ENCODE measurements at places on chromosomes 5 and 9.

GRCh38 chr9:80134487-80134886 is 562.7 kb downstream of the TLE4 start:
- no peak for DNase-seq

DNA sequence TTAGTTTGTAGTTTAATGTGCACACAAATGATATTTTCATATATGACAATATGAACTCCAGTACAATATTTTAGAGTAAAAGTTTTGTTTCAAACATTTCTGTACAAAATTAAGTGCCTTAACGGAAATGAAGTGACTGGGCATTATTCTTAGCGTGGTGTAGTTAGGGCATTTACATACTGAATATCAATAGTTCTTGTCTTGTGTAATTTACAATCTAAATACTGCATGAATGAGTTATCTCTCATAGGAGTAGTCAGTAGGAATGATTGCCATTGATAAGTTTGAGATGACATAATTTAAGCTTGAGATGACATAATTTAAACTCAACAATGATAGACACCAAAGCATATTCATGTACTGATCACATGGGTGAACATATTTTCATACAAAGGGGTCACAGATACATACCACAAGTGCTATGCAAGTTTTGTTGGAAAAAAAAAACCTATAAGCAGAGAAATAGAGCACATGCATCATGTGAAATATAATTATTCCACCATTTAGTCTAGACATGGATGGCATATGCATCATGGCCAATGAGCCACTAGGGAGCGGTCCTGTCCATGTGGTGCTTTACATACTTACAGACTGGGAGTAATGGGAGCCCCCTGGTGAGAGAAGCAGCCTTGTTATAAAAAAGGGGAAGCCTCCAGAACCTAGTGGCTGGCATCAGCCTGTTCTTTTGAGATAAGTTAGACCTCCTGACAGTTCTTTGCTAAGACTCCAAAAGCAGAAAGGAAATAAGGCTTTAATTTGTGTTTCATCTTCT is 1523.9 kb downstream of the MAT2B start:
- no peak for DNase-seq

GRCh38 chr5:82754036-82754746 is 323.0 kb downstream of the TMEM167A start:
- no peak for DNase-seq

DNA sequence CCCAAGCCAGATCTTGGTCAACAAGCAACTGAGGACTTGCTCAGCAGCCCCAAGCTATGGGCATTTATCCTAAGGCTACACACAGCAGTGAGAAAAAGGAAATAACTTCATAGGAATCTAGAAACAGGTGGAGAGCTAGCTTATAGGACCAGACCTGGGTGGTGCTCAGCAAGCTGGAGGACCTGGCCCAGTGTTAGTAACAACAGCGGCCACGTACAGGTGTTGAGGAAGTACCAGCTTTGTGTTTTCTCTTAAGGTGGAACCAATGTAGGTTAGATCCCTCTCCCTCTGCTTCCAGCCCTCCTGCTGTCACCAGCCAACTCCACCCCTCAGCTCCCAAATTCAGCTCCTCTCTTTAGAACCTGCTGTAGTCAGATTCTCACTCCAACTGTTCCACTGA is 43.4 kb downstream of the IRF1 start:
- DNase-seq, result no peak

- no peak for DNase-seq
Observed at GRCh38 chr9:93125331-93125894, 8.6 kb downstream of the NINJ1 start.

GRCh38 chr5:96330530-96331140 is 102.4 kb downstream of the PCSK1 start:
- DNase-seq, result no peak

GRCh38 chr9:93962561-93963440 is 7.6 kb upstream of the BARX1 start:
- peak; percentile 69 for DNase-seq

DNA sequence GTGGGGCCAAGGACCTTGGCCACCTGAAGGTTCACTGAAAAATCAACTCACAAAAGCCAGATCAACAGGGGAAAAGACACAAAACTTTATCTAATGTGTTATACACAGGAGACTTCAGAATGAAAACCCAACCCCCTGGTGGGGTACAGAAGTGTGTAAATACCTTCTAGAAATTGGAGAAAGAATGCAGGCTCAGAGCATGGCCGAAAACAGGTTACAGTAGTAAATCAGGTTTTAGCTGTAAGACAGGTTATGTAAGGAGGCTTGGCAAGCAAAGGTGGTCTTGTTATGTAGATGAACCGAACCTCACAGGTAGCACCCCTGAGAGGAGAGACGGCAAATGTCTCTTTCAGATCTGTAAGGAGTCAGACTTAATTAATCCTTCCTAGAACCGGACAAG is 10.0 kb downstream of the CEMIP2 start:
- DNase-seq, result no peak

- no peak for DNase-seq
Observed at GRCh38 chr5:124997186-124997893, 250.9 kb upstream of the ZNF608 start.

DNA sequence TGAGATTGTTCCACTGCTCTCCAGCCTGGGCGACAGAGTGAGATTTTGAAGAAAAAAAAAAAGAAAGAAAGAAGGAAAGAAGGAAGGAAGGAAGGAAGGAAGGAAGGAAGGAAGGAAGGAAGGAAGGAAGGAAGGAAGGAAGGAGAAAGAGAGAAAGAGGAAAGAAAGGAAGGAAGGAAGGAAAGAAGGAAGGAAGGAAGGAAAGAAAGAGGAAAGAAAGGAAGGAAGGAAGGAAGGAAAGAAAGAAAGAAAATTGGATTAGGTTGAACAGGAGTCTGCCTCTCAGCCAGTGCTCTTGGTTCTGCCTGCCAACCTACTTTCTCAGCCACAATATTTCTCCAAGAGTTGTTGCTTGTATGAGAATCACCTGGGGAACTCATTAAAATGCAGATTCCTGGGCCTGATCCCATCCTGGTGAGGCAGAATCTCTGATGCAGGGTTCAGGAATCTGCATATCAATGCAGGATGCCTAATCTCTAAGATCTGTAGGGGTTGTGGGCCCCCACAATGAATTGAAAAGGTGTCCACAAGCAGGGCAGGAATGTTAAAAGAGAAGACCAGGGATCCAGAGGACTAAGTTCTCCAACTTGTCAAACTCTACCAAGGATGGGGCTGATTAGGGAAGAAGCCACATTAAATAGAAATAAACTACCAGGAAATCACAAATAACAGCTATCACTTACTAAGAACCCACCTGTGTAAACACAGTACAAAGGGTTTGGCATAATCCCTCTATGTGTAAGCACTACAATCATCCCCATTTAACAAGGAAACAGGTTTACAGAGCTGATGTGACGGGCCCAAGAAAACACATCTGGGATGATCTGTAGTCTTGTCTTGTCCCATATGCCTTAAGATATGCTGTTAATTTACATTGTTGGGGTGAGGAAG is 23.4 kb upstream of the GALNT10 start:
- DNase-seq, result no peak

- DNase-seq, result no peak
Observed at GRCh38 chr5:123098767-123099513, 9.9 kb downstream of the PRDM6 start.

DNA sequence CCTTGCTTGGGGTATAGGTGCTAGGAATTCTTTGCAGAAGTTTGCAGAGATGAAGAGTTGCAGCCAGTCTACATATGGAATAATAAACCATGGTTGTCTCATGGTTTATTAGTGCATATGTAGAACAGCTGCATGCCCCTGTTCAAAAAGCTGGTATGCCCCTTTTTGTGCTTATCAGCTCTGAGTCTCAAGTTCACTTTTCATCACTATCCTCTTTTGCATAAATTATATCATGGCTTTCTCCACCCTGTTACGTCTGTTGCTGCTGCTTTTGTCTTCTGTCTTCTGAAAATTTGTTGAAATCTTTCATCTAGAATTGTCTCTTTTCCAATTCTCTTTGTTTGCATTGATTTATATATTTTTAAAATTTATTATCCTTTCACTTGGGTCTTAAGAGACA is 172.0 kb downstream of the CPLANE1 start:
- no peak for DNase-seq

GRCh38 chr5:136192526-136193321 is at the start of gene SMIM32:
Gene SMIM32, minus strand, starts transcription at chr5:136193162. Its CDS starts 638 bp downstream, at chr5:136192524.
- no peak for DNase-seq

DNA sequence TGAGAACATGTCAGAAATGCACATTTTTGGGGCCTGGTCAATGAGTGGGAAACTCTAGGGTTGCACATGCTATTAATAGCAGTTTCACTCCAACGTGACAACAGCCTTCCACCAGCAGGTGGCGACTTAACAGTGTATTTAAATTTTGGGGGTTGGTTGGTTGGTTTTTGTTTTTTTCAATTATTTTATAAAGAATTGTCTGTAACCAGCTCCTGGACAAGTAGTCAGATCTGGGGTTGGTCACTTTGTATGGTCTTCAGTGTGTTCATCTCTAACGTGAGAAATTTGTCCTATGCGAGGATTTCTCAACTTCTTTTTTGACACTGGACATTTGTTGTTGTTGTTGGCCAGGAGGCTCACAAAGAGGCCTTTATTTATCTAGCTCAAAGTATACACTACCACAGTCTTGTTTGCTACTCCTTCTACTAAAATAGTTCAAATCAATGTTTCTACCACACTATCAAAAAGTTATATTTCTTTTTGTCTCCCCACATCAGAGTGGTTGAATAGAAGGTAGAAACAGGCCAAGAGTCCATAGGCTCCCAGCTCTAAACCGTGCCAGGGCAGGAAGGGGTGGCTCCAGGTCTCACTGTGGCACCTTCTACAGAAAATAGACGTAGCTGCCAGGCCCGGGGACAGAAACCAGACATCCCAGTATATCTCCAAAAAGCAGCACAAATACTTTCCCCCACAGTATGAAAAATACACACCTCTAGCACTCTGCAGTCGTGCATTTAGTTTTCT is 110.4 kb downstream of the TRPM6 start:
- peak; percentile 28 for DNase-seq

DNA sequence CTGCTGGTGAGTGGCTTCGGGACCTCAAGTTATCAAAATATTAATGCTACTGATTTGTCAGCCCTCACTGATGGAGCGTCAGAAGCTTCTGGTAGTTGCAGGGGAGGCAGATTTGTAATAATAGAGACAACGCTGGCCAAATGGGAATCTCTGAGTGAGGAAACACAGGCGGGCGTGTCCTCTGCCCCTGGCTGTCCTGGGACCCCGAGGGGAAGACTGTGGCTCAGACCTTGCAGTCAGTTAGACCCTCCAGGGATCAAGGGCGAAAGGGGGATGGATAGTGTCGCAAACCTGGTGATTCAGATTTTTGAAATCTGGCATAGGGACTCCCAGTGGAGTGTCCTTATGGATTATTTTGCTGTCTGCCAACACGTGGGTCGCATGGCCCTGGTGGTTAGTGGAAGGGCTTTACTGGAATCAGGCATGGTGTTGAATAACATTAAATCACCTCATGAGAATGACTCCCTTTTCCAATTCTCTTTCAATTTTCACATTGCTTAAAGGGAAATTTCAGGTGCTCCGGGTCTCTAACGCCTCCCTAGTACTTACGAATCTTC is 35.1 kb upstream of the NTNG2 start:
- no peak for DNase-seq

DNA sequence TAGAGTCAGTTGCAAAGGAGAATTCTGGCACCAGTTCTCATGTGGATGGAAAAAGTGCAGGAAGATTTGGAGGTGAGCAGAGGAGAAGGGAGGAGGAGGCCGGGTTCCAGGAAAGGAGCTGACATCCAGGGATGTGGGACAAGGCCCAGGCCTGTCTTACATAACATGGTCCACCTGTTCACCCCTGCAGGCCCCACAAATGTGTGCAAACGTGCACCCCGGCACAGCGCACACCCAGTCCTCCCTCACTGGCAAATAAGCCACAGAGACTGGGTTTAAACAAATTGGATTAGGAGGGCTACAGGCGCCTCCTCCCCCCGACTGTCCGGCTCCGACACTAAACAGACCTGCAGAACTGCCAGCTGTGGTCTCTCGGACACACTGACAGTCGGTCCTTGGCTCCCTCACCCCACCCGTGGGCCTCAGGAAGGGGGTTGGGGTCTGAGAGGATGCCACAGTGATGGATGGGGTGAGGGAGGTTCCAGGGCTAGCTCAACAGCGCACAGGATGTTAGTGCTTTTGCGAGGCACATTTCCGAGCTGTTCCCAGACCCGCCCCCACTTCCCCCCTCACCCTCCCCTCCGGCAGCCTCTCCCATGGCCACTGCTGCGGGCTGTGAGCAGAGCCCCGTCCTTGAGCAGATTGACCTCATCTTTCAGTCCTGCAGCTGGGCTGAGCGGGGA is 43.4 kb upstream of the IL17B start:
- DNase-seq, result no peak

GRCh38 chr9:35861161-35861897 is 8.9 kb downstream of the OR13J1 start:
- DNase-seq, result no peak

DNA sequence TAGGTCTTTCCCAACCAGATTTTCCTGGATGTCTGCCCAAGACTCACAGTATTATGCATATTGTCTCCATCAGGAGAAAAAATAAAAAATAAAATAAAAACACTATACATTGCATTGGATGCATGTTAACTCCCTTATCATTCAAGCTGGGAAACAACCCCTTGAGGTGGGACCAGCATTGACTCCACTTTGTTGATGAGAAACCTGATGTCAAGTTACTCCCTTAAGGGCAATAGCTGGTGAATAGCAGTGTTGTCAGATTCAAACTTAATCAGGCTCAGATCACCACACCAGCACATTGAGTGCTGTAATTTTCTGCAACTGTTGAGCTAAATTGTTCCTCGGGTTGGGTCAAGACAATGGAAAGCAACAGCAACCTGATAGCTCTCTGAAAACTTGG is 264.0 kb upstream of the TRIM32 start:
- no peak for DNase-seq

- DNase-seq, result no peak
Observed at GRCh38 chr9:14508884-14509283, 184.3 kb downstream of the ZDHHC21 start.

DNA sequence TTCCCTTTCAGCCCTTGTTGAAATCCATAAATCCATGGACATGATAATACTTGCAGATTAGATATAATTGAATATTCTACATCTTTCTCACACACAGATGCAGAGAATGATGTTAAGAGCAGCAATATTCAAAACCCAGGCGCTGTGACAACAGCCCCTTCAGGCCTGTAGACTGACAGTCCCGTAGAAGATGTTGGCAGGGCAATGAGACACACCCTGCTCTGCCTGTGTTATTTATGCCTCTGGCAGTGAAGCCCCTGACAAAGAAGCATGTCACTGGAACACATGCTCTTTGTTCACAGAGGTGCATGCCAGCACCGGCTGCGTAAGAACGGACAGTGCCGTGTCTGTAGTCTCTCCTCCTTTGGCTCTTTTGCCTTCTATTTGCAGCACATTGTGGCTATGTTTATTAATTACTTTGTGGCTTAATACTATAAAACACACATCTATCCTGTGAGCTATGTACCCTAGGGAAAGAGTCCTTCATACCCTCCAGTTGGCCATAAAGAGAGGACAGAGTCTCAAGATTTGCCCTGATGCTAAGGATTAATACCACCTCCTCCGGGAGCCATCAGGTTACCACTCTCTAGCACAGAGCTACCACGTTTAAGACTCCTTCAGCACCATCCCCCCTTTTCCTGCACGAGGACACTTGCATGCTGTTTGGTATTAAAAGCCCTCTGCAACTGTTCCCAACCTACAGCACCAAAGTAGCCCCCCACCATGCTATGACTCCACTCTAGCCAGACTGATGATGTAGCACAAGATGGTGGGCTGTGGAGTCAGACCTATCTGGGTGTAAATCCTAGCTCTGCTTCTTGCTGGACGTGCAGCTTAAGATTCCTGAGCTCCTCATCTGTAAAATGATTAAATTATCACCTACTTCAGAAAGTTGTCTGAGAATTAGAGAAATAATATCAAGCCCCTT is 2.0 kb upstream of the ANP32B start:
- no peak for DNase-seq

All from activated naive CD8-positive, alpha-beta T cell treated with anti-CD3 and anti-CD28 coated beads, Interleukin-2, amount 50 U/mL, for 16 hours (primary cell).